Aorta (tissue), 5 donors: ENCODE measurements at places on chromosomes 11 and 22. TPM values are rescaled to one million over a fixed set of nuclear protein-coding genes. Genes with fewer than 3 reads are reported as not detected.

DNA sequence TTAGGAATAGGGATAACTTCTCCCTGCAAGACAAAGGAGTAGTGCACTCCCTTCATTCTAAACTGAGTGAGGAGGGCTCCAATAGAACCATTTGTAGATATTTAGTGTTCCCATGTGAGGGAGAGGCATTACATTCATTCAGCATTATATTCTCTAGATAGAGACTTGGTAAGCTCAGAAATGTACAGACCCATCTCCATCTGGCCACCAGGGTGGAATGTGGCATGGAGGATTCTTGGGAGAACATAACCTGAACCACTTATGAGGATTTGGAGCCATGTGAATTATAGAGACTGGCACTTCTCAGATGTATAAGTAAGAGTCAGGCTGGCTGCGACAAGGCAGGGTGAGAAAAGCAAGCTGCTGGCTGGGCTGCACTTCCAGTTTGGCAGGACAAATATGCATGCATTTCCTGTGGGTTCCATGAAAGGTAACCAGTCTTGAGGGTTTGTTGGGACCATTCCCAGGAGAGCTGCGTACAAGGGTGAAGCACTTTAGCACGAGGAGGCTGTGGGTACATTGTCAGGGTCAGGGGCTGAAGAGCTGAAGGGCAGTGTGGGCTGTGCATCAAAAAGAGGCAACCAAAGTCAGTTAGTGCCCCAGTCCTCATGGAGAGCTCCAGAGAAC lies 9.2 kb downstream of the RRP8 start:
- no peak overlapping the region for H3K27ac ChIP-seq
- H3K4me1 ChIP-seq = peaks cover 3% of the 10 kb centered on the region
- no peak overlapping the region for H3K4me3 ChIP-seq
- H3K27me3 ChIP-seq = no peaks in the 10 kb centered on the region
- no peak for DNase-seq

- H3K36me3 ChIP-seq = no peaks in the 10 kb centered on the region
- no peak overlapping the region for H3K27ac ChIP-seq
- no peak for DNase-seq
- H3K27me3 ChIP-seq = no peaks in the 10 kb centered on the region
- no peak overlapping the region for H3K4me3 ChIP-seq
Measured at GRCh38 chr22:35986088-35986487, 42.5 kb downstream of the RBFOX2 start.

GRCh38 chr11:35531246-35531645 lies 5.8 kb upstream of the PAMR1 start:
- H3K27me3 ChIP-seq = no peaks in the 10 kb centered on the region
- H3K27ac ChIP-seq = no peak overlapping the region
- no peak overlapping the region for H3K4me3 ChIP-seq

DSCAML1 gene
- total RNA-seq = 2.2 TPM

GRK2 gene
- total RNA-seq = 77.6 TPM

MRGPRE gene
- total RNA-seq = not detected

CARD10 gene
- total RNA-seq = 10.1 TPM
